ENCODE measurements at places on chromosomes 12 and 14.

DNA sequence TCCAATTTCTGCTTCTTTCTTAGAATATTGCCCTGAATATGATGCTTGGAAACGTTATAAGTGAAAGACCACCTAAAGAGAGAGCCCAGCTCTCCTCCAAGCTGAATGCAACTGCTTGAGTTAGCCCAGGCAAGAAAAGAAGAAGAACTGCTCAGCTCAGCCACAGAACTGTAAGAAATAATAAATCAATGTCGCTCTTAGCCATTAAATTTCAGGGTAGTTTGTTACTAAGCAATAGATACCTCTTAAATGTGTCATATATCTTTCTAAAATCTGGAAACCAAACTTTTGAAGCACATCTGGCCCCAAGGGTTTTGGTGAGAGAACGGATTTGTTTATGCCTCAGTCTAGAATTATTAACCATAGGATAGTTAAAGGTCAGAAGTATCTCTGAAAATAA is 50.4 kb downstream of the SLC6A15 start:
- H3K4me3 ChIP-seq: no peak overlapping the region
- no peaks in the 10 kb centered on the region for H3K4me1 ChIP-seq
- H3K27ac ChIP-seq: no peak overlapping the region
- no peak for DNase-seq
- no peaks in the 10 kb centered on the region for H3K36me3 ChIP-seq

DNA sequence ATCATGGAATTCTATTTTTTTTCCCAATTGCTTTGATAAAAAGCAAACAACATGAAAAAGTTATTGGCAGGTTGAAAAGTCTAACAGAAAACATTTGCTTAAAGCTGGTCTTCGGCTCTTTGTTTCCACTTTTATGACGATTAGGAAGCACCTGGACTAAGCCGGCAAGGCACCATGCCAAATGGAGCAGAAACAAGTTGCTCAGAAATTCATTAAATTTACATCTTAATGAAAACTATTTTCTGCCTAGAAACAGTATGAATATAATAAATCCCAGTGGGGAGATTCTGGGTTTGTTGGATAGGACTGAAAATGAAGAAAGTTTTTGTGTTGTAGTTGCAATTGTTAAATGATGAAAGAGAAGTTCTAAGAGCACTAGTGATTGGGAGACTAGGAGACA is 51.4 kb upstream of the OR9K2 start:
- H3K36me3 ChIP-seq: no peaks in the 10 kb centered on the region
- no peaks in the 10 kb centered on the region for H3K27me3 ChIP-seq
- no peak overlapping the region for H3K4me3 ChIP-seq
- no peaks in the 10 kb centered on the region for H3K4me1 ChIP-seq
- H3K27ac ChIP-seq: no peak overlapping the region

DNA sequence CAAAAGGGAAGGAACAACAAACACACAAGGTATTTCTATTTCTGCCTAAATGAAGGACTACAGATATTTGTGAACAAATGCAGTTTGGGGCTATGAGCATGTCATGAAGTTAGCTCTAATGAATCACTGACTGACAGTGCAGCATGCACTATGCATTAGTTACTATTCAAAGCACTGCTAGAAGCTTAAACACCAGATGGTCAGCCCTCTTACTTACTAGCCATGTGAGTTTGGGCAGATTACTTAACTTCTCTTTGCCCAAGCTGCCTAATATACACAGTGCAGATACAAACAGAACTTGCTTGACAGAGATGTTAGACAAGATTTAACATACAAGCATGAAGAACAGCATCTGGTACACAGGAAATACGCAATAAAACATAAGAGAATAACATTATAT is 96.0 kb downstream of the ATXN2 start:
- H3K27me3 ChIP-seq: no peaks in the 10 kb centered on the region
- H3K4me1 ChIP-seq: no peaks in the 10 kb centered on the region
- no peak overlapping the region for H3K4me3 ChIP-seq
- H3K36me3 ChIP-seq: peaks cover 90% of the 10 kb centered on the region
- DNase-seq: no peak
- no peak overlapping the region for H3K27ac ChIP-seq

DNA sequence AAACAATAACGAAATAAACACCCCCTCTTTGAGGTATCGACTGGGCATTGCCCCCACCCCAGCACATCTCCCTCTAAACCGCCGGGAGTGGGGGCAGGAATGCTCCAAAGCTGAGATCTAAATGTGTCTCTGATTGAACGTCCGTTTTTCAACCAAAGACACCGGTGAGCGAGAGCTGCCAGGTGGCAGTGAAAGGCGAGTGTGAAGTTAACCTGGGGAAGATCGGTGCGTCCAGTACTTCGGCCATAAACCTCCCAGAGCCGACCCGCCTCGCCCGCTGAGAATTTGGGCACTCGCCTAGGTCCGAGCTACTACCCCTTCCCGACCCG is 625 bp downstream of the ANGEL1 start:
- peak overlapping the region; percentile 82 for H3K27ac ChIP-seq
- H3K36me3 ChIP-seq: peaks cover 20% of the 10 kb centered on the region
- peak overlapping the region; percentile 93 for H3K4me3 ChIP-seq
- peaks cover 5% of the 10 kb centered on the region for H3K4me1 ChIP-seq

DNA sequence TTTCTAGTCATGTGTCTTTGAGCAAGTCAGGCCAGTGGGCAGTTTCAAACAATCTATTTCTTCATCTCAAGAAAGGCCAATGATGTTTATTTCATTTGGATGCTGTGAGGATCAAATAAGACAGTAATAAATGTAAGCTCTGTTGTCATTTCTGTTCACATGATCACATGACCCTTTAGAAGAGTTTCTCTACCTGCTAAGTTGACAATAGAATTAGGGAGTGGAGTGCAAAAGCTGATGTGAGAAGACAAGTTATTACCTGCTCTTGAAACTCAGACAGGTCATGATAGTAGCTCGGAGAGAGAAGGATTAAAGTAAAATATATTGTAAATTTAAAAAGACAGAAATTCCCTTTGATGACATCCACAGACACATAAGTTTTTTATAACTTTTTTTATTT is 37.3 kb upstream of the DCN start:
- H3K4me3 ChIP-seq: no peak overlapping the region
- no peaks in the 10 kb centered on the region for H3K4me1 ChIP-seq
- no peak for DNase-seq
- no peaks in the 10 kb centered on the region for H3K27me3 ChIP-seq
- no peaks in the 10 kb centered on the region for H3K36me3 ChIP-seq

DNA sequence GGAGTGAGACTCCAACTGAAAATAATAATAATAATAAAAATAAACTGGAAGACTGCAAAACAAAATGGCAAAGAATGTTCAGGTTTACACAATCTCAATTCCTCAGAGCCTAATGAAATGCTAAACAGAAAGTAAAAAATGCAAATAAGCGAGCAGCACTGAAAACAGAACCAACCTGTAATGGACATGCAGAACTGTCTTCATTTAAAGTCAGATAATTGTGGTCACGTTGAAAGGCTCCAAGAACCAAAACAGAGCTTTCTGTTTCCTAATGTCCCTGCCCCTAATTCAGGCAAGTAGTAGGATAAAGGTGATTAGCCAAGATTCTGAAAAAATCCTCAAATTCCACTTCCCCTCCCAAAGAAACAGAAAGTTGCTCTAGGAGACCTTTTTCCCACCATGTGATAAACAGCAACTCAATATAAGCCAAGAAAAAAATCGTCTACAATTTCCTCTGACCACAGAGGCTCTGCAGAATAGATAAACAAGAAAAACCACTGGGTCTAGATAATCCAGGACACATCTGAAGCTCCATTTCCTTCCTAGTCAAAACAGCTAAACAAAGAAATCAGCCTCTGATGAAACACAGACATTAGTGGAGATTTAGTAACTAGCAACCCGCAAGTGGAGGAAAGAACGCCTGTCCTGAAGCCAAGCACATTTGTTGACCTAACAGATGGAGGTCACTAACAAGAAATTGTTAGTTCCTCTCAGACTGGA is 3.0 kb downstream of the MIS18BP1 start:
- no peak for DNase-seq
- H3K36me3 ChIP-seq: no peaks in the 10 kb centered on the region
- H3K27me3 ChIP-seq: no peaks in the 10 kb centered on the region
- peaks cover 76% of the 10 kb centered on the region for H3K4me1 ChIP-seq
